Aorta (tissue), 5 donors: ENCODE measurements at places on chromosomes 2 and 18. TPM values are rescaled to one million over a fixed set of nuclear protein-coding genes. Genes with fewer than 3 reads are reported as not detected.
A peak's percentile ranks its signal among the peaks of the same experiment; 100 is the strongest.

DNA sequence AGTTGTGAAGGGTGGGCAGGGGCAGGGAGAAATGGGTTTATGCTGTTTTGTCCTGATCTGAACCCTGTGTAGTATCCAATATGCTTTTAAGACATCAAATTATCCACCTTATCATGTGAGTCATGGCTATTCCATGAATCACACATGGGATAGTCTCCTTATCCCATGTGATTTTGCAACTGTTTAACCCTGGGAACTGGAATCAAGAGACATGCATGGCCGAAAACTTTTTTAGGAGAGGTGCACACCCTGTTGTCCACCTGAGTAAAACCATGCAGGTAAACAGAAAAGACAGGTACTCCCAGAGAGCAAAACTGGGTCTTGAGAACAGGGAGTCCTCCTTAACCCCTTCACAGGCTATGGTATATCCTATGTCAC is 490.6 kb upstream of the HS6ST1 start:
- no peak for DNase-seq

SERPINB12 gene
- not detected for polyA plus RNA-seq

TRPM8 gene
- not detected for polyA plus RNA-seq

GRCh38 chr2:209146682-209147320 is 277.0 kb upstream of the MAP2 start:
- no peak for DNase-seq

GRCh38 chr2:237314198-237314597 is 99.8 kb downstream of the COL6A3 start:
- DNase-seq = no peak

DNA sequence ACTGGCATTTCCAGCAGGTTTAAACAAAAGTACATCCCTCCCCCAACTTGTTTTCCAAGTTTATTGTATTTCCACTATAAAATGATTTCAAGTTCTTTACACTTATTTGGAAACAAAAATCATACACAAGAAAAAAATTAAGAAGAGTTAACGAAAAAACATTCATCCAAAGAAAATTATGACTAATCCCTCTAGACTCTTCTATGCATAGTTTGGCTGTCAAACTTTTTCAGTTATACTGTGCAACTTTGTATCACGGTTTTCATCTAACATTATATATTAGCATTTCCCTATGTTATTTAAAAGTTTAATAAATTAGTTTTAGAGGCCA is 627 bp downstream of the WDCP start:
- DNase-seq = no peak

ARHGAP15 gene
- 10.7 TPM for polyA plus RNA-seq

DNA sequence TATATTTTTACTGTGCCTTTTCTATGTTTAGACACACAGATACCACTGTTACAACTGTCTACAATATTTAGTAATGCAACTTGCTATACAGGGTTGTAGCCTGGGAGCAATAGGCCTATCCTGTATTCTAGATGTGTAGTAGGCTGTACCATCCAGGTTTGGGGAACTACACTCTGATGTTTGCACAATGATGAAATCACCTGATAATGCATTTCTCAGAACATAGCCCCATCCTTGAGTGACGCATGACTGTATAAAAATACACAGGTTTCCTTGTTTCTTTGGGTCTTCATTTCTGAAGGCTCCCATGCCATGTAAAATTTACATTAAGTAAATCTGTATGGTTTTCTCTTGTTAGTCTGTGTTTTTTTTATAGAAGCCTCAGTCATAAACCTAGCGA is 270.9 kb upstream of the SKOR2 start:
- DNase-seq = no peak

GRCh38 chr18:55398858-55399257 is 189.1 kb downstream of the TCF4 start:
- no peak for DNase-seq

GRCh38 chr2:16050908-16051489 is 110.6 kb downstream of the MYCN start:
- no peak for DNase-seq

SETBP1 gene
- 5.8 TPM for polyA plus RNA-seq

GRCh38 chr2:218281449-218281848 is 10.9 kb downstream of the TMBIM1 start:
- DNase-seq = no peak

GRCh38 chr18:56569416-56569815 is 69.0 kb downstream of the TXNL1 start:
- DNase-seq = no peak

DNA sequence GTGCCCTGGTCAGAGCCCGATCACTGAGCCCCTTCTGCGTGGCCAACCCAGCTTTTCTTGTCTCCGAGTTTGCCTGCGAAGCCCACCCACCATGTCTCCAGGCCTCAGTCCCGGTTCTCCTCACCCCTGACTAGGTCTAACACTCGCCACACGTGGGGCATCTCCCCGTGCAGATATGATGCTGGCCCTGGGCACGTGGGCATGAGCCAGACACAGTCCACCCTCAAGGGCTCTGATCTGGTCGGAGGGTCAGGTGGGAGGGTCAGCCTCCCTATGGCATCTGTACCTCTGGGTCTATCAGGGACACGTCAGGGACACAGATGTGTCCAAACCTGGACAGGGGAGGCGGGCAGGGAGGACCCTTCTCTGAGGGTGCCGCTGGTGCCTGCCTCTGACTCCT is 95.4 kb downstream of the RHOB start:
- DNase-seq = no peak

ORC4 gene
- polyA plus RNA-seq = 3.6 TPM

DNA sequence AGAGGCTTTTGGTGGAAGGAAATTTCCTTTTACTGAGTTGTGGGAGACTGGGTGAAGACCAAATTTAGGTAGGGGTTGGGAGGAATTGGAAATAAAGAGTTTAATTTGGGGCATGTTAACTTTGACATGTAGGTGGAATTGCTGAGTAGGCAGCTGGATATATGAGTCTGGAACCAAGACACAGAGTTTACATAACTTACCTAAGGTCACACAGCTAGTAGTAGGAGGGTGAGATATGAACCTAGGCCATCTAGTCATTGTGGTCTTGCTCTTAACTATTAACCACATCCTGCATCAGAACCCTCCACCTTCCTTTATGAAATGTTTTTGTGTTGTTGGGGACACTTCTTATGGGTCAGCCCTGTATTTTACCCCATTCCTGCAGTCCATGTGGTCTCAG is 113.1 kb downstream of the ICOS start:
- DNase-seq = no peak

DNA sequence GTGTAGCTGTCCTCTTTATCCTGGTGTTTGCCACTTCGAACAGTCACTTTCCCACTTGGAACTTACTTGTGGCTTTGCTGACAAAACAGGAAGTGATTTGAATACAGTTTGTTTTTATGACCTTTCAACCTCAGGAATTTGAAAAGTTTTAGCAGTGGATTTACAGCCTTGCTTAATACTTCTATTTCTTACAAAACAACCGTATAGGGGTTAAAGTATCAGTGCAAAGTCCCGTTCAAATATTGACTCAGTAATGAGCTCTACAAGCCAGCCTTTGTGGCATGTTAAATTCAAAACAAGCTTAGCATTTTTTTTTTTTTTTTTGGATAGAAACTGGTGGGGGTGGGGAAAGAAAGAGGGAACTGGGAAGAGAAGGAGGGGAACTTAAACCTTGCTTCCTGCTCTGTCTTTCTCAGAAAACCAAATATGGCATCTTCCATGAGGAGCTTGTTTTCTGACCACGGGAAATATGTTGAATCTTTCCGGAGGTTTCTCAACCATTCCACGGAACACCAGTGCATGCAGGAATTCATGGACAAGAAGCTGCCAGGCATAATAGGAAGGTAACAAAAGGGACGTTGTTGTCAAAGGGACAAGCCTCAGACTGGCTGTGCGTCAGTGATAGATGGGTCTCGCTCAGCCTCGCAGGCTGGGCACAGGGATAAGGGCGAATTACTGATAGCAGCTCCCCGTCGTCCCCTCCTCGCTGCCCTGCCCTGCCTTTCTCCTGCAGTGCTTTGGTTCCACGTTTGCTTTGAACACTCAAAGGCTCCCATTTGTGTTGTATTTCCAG is at the start of gene HNMT:
Gene HNMT (plus strand): TSS at position 408 of the 793 bp plus-strand sequence. CDS start 19 bp downstream, at position 427.
- peak; percentile 55 for DNase-seq

DNA sequence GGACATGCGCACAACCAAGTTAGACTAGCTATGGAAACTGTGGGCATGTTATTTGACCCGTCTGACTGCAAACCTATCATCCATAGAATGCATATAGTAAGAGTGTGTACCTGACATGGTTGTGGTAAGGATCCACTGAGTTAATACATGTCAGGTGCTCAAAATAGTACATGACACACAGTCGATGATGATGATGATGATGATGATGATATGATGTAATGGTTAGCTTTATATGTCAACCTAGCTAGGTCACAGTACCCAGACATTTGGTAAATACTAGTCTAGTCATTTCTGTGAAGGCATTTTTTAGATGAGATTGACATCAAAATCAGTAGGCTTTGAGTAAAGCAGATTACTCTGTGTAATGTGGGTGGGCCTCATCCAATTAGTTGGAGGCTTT is 204.1 kb downstream of the AFF3 start:
- DNase-seq = no peak
